T-cell (primary cell): ENCODE measurements at places on chromosomes 6 and 20. TPM values are rescaled to one million over a fixed set of nuclear protein-coding genes. Genes with fewer than 3 reads are reported as not detected.

- DNase-seq: no peak
Measured at GRCh38 chr6:141133836-141134235, 998.9 kb upstream of the GJE1 start.

- no peak for DNase-seq
Measured at GRCh38 chr6:125507987-125508655, 206.4 kb upstream of the HDDC2 start.

BANF2 gene
- total RNA-seq: not detected

GRCh38 chr20:23248461-23248882 lies 102.1 kb upstream of the NXT1 start:
- no peak for DNase-seq

TP53TG5 gene
- total RNA-seq: 0.23 TPM

- DNase-seq: no peak
Measured at GRCh38 chr6:148617530-148617929, 129.3 kb upstream of the UST start.

DNA sequence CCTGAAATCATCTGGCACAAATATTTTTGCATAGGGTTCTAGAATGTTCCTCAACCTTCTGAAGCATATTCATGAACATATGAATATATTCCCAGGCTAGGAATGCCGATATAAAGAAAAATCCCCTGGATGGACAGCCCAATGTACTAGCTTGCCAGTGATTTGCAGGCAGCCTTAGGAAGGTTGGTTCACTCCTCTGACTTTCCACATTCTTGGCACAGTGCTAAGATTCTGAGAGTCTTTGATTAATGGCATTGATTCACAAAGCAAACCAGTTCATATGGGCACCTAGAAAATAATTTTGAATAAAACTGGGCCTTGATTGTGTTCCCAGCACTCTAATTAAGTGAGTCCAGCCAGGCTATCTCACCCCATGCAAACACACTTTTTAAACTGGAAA lies 56.9 kb upstream of the ENPP4 start:
- DNase-seq: no peak

DNA sequence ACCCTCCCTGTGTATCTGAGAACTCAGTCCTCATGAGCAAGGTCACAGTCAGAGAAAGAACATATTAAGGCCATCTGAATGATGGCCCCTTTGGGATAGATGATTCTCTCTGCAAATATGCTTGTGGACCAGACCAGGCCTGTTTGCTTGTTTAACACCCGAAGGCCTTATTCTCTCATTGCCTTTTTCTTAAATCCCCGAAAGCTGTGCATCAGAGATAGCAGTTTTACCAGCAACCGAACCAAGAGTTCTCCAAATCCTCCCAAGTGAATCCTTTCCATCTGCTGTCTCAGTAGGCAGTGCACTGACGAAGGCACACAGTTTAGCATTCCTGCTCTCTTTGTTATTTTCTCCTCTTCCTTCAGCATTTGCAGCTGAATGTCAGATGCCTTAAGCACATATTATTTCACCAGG lies 79.8 kb downstream of the TRMT6 start:
- DNase-seq: no peak

TAAR8 gene
- total RNA-seq: not detected

- DNase-seq: no peak
Measured at GRCh38 chr20:31566319-31566657, 38.8 kb upstream of the ID1 start.

GSTA1 gene
- total RNA-seq: not detected

DNA sequence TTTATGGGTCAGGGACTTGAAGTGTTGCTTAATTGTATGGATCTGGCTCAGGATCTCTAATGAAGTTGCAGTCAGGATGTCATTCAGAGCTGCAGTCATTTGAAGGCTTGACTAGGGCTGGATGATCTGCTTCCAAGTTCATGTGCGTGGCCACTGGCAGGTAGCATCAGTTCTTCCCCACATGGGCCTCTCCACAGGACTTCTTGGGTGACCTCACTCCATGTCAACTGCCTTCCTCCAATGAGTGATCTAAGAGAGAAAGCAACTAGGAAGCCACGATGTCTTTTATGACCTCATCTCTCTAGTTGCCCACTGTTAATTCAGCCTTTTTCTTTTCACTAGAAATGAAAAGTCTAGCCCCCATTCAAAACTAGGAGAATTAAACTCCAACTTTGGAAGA lies 104.1 kb downstream of the COL9A1 start:
- no peak for DNase-seq

OR2B6 gene
- total RNA-seq: not detected

DNA sequence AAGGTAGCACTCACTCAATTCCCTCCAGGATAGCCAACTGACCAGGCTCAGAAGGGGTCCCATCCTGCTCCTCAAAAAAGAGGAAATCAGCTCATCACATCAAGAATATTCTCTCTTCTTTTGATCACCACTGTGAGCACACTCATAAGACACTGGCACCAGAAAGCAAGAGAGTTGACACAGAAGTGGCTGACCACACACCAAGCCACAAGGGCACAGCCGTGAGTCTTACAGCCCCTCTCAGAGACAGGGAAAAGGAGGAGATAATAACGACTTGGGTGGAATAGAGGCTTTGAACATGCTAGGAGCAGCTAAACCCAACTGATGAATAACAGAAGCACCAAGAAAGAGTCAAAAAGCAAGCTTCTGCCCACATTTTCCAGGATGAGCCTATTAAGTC lies 249.1 kb upstream of the PREP start:
- no peak for DNase-seq

TAP2 gene
- 116 TPM for total RNA-seq

- no peak for DNase-seq
Measured at GRCh38 chr6:169109411-169110220, 144.0 kb downstream of the THBS2 start.

DNA sequence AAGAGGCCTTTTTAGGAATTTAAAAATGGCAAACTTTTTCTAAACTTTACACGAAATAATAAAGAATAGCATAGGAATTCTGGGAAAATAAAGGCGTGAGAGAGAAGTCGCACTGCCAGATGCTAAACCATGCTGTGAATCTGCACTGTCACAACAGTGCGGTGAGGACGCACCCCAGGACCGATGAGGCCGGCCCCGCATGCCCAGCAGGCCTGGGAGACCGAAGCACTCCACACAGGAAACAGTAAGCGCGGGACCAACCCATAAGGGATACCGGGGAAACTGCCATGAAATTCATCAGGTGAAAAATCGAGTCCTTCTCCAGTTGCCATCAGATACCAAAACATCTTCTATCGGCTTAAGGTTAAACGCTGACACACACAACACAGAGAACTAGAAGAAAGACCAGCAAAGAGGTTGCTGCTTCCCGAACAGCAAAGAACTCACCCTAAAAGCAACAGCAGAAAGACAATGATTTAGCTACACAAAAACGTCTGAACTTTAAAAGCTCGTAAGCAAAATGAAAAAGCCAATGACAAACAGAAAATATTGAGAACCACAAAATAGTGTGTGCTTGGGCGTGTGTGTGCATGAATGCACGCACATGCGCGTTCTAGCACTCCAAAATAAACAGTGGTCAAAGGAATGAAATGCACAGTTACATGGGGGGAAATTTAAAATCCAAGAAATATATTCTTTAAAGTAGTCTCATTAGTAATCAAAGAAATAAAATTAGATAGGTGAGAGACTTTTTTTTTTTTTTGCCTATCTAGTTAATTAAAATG lies 15.4 kb downstream of the RAMACL start:
- no peak for DNase-seq

GRCh38 chr20:62980380-62980960 lies 26.3 kb downstream of the BHLHE23 start:
- no peak for DNase-seq

C20orf202 gene
- total RNA-seq: 0.37 TPM

- no peak for DNase-seq
Measured at GRCh38 chr20:43237651-43238168, 48.0 kb upstream of the PTPRT start.

GPX5 gene
- total RNA-seq: not detected

- no peak for DNase-seq
Measured at GRCh38 chr6:147194652-147195411, 9.4 kb upstream of the STXBP5 start.

DNA sequence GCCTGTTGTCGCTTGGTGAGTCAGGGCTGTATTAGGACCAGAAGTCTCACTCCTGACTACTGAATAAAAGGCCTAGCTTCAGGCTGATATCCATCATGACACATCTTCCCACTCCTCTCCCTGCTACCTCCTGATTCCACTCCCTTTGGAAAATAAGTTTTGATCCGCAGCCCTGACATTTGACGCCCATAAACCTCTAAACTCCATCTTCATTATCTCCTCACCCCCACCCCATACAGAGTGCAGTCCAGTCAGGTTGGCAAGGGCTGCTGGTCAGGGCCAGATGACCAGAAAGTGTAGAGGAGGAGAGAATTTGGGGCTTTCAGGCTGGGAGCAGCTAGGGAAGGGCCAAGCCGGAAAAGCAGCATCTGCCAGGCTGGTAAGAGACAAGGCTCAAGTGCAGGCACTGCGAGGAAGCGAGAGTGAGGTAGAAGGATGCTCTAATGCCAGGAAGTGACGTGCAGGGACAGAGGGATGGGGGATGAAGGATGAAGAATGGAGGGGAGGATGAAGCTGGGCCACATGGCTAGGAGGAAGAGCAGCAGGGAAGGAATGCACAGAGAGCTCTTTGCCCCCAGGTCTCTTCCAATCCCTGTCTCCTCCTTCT lies 1.2 kb downstream of the GGT7 start:
- DNase-seq: no peak

CNBD2 gene
- total RNA-seq: 5.3 TPM

- no peak for DNase-seq
Measured at GRCh38 chr20:43323592-43323991, 133.9 kb upstream of the PTPRT start.

DNA sequence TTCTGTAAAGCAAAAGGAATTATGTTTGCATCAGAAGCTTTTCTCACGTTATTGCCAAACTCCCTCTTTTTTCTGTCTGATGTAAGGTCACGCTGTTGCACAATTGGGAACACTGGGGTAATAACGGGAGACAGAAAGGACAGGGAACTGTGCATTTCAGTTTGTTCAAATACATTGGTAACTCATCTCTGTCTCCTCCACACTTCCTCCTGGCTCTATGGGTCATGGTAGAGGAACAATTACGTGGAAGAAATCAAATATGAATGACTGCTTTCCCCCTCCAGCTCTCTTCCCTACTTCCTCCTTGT lies 132.2 kb upstream of the TNFAIP3 start:
- no peak for DNase-seq

FKBP1C gene
- 1.3 TPM for total RNA-seq

ZNF391 gene
- total RNA-seq: 4.2 TPM

DNA sequence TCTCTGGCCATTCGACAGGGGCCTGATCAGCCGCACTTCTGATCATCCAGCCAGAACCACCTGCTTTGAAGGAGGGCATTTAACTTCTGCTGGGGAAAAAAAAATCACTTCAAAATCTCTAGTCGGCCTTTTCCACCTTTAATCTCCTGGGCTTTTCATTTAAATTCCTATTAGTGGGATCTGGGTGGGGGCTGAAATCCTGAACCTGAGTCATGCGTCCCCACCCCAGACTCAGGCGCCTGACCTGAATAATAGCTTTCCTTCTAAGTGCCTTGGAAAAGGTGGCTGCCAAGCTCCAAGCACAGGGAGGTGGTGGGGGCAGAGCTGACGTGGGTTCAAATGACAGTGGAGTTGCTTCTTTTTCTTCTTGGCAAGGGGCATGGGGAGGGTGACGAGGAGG lies 246.0 kb upstream of the EXOC2 start:
- DNase-seq: no peak

- DNase-seq: no peak
Measured at GRCh38 chr20:5353624-5354496, 37.1 kb upstream of the PROKR2 start.

PET117 gene
- total RNA-seq: 13.8 TPM

- no peak for DNase-seq
Measured at GRCh38 chr20:10404959-10405530, 29.0 kb downstream of the MKKS start.

IMPG1 gene
- total RNA-seq: not detected

DNA sequence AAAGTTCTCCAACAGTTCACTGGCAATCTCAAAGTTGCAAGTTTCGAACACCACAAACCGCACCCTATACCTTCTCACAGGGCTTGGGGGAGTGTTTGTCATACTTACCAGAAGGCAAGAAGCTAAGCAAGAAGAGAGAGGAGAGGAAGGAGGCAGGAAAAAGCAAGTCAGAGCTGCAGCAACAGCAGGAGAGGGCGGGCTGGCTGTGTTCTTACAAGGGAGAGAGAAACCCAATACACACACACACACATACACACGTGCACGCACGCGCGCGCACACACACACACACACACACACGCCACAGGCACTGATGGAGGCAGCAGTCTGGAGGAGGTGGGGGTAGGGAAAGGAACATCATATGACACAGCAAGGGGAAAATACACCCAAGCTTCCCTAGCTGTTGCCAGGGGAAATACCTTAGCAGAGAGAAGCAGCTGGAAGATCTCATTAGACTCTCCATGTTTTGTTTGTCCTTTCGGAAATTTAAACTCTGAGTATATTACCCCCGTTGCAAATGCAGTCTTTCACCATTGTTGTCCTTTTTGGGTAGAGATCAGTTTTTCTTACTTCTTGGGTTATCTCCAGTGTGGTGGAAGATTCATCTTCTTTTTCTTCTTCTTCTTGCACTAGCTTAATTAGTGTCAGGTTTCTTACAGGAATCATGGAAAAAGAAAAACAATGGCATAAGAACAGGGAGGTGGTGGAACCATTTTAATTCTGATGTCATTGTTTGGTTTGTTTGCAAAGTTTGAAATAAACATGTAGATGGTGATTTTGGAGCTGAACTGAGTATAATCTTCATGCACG lies at the start of gene TXLNB:
TSS of gene TXLNB (minus strand) at position 186 of the 807 bp plus-strand sequence. CDS start 3,099 bp downstream, outside the sequence.
- DNase-seq: peak; percentile 78

VWA7 gene
- 2.1 TPM for total RNA-seq

IPCEF1 gene
- 69.4 TPM for total RNA-seq

HSPA12B gene
- not detected for total RNA-seq

DNA sequence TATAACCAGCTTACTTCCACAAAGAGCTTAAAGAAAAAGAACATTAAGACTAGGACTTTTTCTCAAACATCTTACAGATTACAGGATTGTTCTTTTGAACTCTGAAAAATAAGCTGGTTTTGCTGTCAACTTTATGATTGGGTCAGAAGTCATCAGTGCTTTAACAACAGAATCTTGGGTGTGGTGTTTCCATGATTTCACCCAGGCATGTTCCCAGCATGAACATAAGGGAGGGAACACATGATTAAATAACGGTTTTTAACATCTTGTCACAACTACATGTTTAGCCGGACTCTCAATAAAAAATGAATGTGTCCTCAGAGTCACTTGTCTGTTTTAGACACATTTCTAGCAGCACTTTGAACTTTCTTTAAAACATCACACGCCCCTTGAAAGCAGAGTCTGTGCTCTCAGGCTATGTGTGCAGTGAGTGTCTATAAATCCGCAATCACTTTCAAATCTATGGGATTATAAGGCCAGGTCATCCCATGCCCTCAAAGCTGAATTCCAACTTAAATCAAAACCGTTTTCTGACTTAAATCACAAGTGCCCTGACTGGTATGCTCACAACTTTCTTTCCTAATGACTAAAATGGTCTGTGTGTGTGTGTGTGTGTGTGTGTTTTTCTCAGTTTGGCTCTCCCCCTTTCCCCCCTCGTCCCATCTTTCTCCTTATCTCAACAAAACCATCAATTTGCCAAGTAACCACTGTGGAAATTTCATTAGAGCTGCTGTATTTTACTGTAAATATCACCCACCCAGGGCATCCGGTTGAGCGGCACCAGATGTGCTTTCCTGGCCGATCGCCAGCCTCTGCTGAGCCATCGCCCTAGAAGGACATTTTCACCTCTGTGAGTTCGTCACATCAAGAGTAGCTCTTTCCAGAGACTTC lies 216.8 kb upstream of the DTNBP1 start:
- DNase-seq: peak; percentile 8

GRCh38 chr6:83511901-83512681 lies at the start of gene PRSS35:
Gene PRSS35, plus strand, starts transcription at chr6:83512534. Its CDS starts 10,908 bp downstream, at chr6:83523442.
- no peak for DNase-seq

MSH5 gene
- total RNA-seq: 14.4 TPM

GRCh38 chr20:38353316-38353715 lies 7.0 kb downstream of the LBP start:
- no peak for DNase-seq

GRM1 gene
- total RNA-seq: not detected
